GM23338 (cell line): ENCODE measurements at places on chromosomes 1 and 21.
A peak's percentile ranks its signal among the peaks of the same experiment; 100 is the strongest.

GRCh38 chr1:224691148-224691925, 75.2 kb downstream of the CNIH3 start:
- DNase-seq, result no peak

DNA sequence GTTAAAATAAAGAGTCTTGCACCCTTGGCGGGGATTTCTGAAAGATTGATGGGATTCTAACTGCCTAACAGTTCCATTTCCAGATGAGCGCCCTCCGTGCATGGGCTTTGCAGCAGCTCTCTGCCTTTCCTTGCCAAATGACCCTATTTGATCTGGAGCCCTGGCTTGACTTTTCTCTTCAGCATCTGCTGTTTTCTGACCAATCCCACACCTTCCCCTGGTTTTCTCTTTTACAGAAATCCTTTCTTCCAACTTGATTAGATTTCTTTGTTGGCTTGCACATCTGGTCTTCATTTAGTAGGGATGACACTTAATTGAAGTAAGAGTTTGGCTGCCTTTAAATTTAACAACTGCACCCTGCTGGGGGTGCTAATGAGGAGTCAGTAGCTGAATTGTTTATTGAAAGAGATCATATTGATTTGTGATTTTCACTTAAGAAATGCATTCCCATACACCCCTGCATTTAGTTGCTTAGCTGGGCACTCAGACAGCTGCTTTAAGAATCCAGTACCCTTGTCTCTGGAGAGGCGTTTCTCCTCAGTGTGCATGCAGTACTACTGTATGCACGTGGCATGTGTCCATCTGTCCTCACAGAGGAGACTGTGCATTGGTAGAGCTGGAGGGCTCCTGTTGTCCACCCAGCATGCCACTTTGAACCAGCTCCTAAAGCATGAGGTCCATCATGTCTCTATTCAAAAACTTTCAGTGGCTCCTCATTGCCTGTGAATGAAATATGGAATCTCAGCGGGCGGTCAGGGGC, 99.7 kb downstream of the NOS1AP start:
- no peak for DNase-seq

- DNase-seq, result no peak
These were observed 39.3 kb downstream of the TRIM62 start for GRCh38 chr1:33142483-33143064.

DNA sequence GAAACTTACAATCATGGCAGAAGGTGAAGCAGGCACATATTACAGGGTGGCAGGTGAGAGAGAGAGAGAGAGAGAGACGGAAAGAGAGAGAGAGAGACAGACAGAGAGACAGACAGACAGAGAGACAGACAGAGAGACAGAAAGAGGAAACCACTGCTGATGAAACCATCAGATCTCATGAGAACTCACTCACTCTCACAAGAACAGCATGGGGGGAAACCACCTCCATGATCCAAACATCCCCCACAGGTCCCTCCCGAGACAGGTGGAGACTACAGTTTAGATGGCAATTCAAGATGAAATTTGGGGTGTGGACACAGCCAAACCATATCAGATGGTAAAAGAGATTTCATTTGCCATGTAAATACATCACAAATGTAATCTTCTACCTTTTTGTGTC, 708.1 kb downstream of the MRPL39 start:
- DNase-seq, result no peak

DNA sequence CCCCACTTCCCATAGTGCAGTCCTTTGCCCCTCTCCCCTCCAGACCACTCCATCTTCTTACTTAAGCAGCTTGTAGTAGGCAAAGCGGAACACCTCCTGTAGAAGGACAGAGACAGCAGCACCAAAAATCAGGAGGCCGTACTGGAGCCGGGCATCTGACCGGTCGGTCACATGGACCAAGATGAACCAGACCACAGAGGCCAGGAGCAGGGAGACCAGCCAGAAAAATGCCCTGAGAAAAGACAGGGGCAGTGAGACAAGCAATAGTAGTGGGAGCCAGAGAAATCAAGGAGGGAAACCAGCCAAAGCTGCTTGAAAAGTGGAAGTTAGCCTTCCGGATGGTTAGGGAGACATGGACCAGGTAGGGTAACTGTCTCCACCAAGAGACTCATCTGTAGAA, 920 bp downstream of the APH1A start:
- DNase-seq, result no peak

DNA sequence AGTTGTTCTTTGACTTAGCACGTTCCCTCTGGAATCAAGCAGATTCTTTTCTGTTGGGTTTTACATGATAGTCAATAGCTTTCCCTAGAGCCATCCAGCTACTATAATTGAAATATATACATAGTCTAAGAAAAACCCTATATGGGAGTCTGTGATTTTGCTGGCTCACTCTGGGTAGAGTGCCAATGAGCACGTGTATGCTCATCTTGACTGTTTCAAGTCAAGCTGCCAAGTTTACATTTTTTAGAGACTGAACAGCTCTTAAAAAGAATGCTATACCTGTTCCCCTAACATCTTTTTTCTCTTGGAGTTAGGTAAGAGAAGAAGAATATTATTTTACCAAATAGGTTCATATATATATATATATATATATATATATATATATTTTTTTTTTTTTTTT, 182.8 kb upstream of the NRIP1 start:
- no peak for DNase-seq

DNA sequence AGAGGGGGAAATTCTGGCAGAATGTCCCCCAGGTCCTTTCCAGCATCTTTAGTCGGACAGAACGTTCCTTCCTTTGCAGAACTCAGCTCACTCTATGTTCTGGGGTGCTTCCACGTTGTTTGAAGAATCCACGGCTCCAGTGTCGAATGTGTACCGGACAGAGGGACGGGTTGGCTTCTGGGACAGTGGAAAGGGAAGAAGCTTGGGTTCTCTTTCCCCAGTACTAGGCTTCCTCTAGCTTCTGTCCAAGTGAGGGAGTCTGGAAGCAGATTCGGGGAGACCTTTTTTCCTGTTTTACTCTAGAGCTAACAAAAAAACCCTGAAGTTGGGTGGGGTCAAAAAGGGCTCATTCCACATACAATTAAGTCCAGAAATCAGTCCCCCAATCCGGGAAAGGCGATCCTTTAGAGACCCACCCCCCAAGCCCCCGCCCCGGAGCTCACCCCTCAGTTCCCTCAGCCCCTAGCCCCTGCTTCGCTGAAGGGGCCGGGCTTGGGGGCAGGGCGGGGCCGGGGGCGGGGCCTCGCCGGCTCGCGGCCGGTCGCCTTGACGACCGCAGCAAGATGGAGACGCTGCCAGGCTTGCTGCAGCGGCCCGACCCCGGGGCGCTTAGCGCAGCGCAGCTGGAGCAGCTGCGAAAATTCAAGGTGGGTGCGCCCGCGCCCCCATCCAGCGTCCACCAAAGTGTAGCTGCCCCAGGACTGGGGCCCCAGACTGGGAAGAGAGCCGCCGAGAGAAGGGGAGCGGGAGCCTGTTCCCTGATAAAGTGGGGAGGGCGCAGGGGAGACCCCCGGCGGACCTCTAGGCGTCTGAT, at the start of gene RIIAD1:
Gene RIIAD1 (plus strand): TSS at position 549 of the 814 bp plus-strand sequence. CDS start 15 bp downstream, at position 564.
- peak; percentile 78 for DNase-seq

DNA sequence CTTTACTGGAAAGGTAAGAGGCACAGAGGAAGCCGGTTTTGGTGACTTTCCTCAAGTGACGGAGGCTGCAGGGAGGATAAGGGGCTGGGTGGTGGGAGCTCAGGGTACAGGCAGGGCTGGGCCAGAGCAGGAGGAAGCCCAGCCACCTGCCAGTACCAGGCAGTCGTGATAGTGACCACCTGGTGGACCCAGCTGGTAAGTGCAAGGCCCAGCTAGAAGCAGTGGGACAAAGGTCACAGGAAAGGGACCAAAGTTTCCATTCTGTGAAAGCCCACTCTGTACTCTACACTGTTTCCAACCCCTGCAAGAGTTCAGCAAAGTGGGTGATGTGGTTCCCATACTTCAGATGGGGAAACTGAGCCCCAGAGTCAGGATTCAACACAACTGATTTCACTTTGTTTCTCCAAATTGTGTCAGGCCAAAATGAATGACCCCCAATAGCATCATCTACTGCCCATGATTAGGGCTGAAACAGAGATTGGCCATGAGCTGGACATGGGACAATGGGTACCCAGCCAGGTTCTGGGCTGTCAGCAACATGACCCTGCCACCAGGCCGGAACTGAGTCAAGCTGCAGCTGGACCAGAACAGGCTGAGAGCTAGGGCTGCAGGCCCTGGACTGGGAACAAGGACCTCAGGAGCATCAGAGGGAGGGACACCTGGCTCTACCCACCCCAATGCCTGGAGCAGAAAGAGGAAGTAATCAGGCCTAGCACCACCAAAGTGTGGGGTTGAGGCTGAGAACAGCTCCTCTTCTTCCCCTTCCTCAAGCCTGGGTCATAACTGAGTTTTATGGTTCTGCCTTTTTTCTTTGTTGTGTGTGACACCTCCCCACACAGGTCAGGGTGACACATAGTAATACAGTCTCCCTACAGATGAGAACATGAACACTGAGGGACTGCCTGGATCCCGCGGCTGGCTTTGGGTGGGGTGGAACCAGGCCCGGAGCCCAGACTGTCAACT, 50.2 kb downstream of the KCNN3 start:
- peak; percentile 72 for DNase-seq

DNA sequence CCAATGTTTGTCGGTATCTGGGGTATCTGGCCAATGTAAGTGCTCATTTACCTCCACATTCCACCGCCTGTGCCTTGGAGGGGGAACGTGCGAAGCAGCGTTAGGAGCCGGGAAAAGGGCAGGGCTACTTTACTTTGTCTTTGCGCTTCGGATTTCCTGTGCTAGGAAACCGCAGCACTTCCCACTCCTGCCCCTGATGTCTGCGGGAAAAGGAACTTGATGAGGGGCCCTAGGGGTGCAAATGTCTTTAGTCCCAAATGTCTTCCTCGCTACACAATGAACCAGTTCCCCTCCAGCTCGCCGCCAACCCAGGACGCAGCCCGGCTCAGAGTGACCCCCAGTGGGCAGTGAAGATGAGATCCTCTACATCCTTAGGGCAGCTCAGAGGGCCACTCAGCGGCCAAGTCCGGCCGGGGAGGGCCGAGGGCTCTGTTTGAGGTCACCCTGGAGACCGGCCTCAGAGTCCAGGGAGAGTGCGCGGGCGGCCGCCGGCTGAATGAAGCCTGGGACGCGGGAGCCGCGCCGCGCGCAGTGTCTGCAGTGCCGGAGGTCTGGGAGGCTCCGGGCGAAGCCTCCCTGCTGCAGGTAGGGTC, at the start of gene DYNLT5:
Gene DYNLT5 (plus strand): TSS at position 460 of the 593 bp plus-strand sequence. CDS start 2,200 bp downstream, outside the sequence.
- DNase-seq, result peak; percentile 80

- no peak for DNase-seq
These were observed 1.6 kb downstream of the TTC13 start for GRCh38 chr1:230976825-230977747.

GRCh38 chr1:230026572-230026971, 40.5 kb upstream of the GALNT2 start:
- no peak for DNase-seq

GRCh38 chr1:204084247-204084772, 11.4 kb downstream of the SOX13 start:
- peak; percentile 96 for DNase-seq

DNA sequence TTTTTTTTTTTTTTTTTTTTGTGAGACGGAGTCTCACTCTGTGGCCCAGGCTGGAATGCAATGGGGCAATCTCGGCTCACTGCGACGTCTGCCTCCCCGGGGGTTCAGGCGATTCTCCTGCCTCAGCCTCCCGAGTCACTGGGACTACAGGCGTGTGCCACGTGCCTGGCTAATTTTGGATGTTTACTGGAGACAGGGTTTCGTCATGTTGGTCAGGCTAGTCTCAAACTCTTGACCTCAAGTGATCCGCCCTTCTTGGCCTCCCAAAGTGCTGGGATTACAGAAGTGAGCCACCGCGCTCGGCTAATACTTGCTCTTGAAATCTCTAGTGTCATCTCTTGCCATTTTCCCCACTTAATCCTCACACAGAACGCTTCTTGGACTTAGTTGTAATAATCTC, 1.1 kb upstream of the SYCP1 start:
- DNase-seq, result no peak

DNA sequence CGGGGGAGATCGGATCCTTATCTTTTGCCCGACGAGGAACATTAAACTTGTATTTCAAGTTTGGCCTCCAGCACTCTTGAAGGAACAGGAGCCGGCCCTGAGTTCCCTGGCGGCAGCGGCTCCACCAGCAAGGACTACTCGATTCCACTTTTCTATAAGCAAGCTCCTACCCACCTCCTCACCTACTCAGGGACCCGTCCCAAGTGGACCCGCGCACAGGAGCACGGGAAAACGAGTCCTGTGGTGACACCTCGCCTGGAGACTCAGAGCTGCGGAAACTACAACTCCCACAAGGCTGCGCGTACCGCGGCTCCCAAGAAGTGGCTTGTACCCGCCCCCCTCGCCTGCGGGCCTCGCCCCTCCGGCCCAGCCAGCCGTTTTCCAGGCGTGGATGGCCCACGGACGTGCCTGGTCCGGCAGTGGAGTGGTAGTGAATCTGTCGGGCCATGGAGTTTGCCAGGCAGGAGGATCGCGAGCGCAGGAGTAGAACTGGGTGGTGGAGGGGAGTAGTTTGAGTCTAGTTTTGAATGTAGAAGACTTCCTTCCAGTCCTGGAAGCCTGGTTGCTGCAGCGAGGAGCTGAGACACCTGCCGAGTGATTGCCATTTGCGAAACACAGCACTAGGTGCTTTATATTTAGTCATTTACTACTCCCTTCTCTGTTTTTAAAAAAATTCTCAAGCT, at the start of gene ACP6:
Gene ACP6 (minus strand): TSS at position 206 of the 683 bp plus-strand sequence. CDS start 476 bp downstream, outside the sequence.
- DNase-seq, result peak; percentile 99

DNA sequence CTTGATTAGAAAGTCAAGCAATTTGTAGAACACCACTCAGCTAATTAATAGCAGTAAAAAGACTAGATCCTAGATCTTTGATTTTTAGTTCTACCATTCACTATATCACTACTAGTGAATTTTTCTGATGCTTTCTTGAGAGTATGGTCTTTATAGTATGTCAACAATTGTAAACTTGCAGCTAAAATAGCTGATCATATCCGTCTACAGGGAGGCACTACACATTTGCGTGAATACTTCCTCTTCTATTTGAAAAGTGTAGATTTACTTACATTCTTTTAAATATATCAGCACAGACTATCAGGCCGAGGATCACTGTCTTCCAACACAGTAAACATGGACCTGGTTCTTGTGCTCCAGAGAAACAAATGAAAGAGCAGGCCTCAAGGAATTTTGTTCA, 18.6 kb upstream of the PTPRC start:
- DNase-seq, result no peak

DNA sequence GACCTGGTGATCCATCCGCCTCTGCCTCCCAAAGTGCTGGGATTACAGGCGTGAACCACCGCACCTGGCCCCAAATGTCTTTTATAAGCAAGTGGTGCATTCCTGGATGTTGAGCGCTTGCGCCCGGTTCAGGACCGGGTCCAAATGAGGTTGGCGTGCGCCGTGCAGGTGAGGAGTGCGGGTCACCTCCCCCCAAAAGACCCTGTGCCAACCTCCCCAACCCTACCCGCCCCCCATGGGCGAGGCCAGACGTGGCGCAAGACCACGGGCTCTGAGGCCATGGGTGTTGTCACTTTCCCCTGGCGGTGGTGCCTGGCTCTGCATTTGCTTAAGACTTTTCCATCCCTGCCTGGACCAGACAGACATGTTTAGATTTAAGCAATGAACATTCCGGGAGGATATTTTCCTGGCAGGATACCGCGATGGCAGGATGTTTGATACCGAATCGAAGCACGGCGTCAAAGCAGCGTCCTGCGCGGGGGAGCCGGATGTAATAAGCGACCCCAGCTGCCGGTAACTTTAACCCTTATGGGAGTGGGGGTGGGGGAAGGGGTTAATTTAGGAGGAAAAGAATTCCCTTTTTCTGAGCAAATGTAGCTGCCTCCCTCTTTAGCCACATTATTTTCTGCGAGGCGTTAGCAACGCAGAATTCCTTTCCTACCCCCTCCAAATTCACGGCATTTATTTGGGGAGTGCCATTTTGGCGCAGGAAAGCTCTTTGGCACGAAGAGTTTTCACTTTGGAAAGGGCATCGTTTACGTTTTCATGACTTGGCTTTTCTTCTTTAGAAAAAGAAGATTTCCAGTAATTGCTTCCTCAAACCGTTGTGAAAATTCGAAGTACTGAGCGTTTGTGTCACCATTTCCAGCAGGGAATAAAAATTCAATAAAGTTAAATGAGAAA, 27.8 kb upstream of the RNF187 start:
- peak; percentile 93 for DNase-seq
